ENCODE measurements at places on chromosomes 3 and 15. TPM values are rescaled to one million over a fixed set of nuclear protein-coding genes. Genes with fewer than 3 reads are reported as not detected.

Gene PLIN1
- total RNA-seq, result not detected

Gene WNT5A
- total RNA-seq, result 1.6 TPM

Gene P3H2
- total RNA-seq, result 9.6 TPM

Gene NR1I2
- total RNA-seq, result not detected

Gene UBE2E2
- 20.4 TPM for total RNA-seq

Gene KCNAB1
- 0.65 TPM for total RNA-seq

Gene CCR3
- not detected for total RNA-seq

Gene KLHL40
- total RNA-seq, result not detected

Gene CA12
- total RNA-seq, result 0.22 TPM

Gene C3orf52
- 4.8 TPM for total RNA-seq

Gene ANKUB1
- total RNA-seq, result not detected

Gene GOLGA8N
- 0.60 TPM for total RNA-seq

Gene ZBTB38
- 77.6 TPM for total RNA-seq

Gene GCSAM
- not detected for total RNA-seq

Gene GATA2
- total RNA-seq, result 7.8 TPM

Gene DZIP1L
- total RNA-seq, result 1.7 TPM

Gene PYDC2
- not detected for total RNA-seq

Gene SPINK8
- not detected for total RNA-seq

Gene CASR
- total RNA-seq, result not detected

Gene CACNA2D2
- under 0.01 TPM for total RNA-seq

Gene MORC1
- not detected for total RNA-seq

Gene LSAMP
- total RNA-seq, result not detected

Gene SETD2
- total RNA-seq, result 16.1 TPM

Gene IQCF6
- total RNA-seq, result not detected

Gene LEKR1
- 0.60 TPM for total RNA-seq

Gene ST6GAL1
- 44.9 TPM for total RNA-seq

Gene CCR9
- not detected for total RNA-seq

Gene SLC22A13
- total RNA-seq, result under 0.01 TPM

Gene FGF7
- not detected for total RNA-seq

Gene TMEM158
- total RNA-seq, result 0.87 TPM

Data from lung microvascular endothelial cell (primary cell).